ENCODE measurements at places on chromosomes 12 and 14.

DNA sequence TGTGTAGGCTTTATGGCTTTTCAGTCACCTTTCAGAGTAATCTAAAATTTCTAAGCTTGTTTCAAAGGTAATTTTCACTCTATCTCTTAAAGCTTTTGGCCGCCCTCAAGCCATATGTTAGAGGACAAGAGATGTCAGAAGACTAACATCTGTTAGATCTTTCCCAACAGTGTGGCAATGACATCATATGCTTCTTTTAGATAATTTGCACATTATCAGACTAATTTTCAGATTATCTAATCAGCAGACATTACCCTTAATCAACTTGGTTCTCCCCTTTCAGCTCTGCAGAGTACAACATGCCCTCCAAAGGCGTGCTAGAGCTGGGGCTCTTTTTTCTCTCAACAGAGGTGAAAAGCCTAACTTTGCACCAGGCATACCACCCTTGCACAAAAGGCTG, 207.1 kb downstream of the DPF3 start:
- DNase-seq, result no peak

DNA sequence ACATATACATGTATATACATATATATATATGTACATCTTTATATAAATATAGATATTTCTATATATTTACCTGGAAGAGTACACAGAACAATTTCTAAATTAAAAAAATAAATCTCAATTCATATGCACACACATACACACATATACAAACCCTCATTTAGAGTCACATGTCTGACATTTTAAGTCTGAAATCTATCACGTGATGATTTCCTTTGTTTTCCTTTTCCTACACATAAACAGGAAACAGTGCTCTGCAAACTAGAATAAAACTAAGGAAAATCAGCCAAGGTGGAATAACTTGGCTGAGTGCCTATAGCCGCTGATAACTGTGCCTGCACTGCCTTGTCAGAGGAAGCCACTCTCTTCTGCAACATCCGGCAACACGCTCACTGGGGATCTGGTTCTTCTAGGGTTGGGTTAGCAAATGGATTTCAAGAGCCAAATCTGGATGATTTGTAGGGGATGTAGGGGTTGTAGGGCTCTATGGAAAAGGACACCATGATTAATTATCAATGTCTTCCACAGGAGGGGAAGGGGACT, 480.7 kb downstream of the TMEM132D start:
- no peak for DNase-seq

DNA sequence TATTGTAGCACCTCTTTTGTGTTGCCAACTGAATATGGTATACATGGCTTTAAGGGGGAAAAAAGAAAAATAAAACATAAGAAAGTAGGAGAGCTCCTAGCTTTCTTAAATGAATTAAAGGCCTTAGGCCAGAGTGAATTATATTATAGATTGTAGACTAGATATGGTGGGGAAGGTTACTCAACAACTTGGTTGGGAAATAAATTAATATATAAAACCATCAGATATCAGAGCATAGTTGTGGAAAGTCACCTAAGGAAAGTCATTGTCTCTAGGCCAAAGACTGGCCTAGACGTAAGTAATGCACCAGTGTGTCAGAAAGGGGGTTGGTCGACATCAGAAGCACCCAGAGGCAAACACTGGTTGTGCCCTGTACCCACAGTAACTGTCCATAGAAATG, 391.8 kb downstream of the RAD51B start:
- DNase-seq, result no peak

- no peak for DNase-seq
These were observed 751.0 kb upstream of the TMEM132C start for GRCh38 chr12:127515941-127516340.

- DNase-seq, result no peak
These were observed 403.8 kb downstream of the DAD1 start for GRCh38 chr14:22185191-22185590.

GRCh38 chr14:64400829-64401459, 12.8 kb downstream of the MTHFD1 start:
- DNase-seq, result no peak

GRCh38 chr12:28209782-28210181, 19.5 kb downstream of the CCDC91 start:
- no peak for DNase-seq

- no peak for DNase-seq
These were observed 74.2 kb downstream of the KLHL28 start for GRCh38 chr14:44887596-44887955.

DNA sequence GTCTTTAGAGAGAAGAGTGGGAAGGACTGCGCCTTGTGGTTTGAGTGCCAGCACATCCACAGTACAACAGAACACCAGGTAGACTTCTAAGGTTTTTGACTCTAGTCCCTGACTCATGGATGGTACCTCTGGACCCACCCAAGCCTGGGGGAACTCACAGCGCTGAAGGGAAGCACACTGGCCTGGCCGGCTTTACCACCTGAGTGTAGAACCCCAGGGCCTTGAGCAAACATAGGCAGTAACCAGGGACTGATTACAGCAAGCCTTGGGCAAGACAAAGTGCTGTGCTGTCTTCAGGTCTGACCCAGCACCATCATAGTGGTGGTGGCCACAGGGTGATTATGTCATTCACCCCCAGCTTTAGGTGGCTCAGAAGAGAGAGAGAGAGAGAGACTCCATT, 17.2 kb downstream of the EML5 start:
- DNase-seq, result no peak

DNA sequence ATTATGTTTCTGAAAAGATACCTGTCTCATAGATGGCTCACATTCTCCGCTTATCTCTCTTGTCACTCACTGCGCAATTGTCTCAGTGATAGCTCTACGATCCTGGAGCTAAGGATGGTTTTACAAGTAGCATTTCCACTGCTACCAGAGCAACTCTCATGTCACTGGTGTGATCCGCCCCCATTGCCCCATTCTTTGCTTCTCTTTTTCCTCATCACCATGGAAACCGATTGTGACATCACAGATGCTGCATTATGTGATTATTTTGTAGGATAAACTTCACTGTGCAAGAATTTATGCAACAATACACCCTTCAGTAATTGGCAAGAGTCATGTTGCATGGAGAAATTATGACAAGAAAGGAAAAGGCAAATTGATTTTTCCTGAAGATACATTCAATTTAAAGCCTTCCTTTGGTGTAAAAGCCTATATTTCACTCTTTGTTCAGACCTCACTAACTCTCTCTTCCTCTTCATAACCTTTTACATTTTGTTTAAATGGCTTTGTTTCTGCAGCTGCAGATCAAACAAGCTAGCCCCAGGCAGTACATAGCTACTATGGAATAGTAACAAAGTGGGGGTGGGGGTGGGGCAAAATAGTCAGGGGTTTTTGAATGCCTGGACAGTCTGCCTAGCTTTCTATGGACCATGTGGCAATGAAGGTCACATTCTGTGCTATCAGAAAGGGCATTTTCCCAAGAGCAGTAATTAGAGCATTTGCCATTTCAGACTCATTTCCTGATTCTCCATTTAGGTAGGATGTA, 539.8 kb downstream of the NRXN3 start:
- no peak for DNase-seq

GRCh38 chr12:51530208-51530607, 60.8 kb upstream of the SCN8A start:
- no peak for DNase-seq

DNA sequence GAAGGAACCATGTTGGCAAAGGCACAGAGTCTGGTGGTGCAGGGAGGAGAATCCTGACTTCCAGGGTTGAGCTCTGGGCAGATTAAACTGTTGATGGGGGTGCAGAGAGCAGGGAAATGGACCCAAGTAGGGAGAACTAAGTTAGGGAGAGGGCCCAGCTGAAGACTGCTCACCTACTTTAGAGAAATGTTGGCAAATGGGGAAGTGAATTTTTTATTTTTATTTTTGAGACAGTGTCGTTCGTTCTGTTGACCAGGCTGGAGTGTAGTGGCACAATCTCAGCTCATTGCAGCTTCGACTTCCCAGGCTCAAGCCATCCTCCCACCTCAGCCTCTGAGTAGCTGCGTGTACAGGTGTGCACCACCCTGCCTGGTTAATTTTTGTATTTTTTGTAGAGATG, 32.1 kb upstream of the TUBA1A start:
- no peak for DNase-seq

GRCh38 chr14:75979648-75980565, 1.9 kb downstream of the TGFB3 start:
- DNase-seq, result no peak

DNA sequence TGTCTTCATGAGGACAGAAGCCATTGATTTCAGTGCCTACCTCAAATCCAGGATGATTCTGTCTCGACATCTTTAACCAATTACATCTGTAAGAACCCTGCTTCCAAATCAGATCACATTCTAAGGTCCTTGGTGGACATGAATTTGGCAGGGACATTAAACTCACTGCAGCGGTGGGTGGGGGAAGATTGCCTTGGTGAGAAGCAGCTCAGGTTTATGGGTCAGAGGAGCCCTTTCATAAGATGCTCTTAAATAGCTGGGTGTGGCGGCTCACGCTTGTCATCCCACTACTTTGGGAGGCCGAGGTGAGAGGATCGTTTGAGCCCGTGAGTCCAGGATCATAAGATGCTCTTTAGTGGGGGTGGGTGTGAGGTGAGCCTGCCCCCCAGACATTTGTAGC, 42.9 kb downstream of the ELK3 start:
- no peak for DNase-seq

- DNase-seq, result no peak
These were observed 3.0 kb downstream of the B4GALNT1 start for GRCh38 chr12:57629897-57630471.

DNA sequence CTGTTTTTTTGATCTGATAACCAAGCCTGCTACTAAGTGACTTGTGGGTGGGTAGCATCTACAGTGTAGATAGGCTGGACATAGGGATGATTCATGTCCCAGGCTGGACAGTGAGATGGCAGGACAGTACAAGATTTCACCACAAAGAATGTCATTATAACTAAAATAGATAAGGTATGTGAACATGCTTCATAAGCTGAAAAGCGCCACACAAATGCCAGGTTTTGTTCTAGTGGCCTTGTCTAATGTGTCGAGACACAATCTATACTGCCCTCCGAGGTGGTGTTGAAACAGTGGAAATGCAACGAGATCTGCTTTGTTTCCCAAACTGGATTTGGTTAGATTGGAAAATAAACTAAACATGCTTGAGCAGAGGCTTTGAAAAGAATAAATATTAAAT, 4.4 kb downstream of the LGALS3 start:
- no peak for DNase-seq

DNA sequence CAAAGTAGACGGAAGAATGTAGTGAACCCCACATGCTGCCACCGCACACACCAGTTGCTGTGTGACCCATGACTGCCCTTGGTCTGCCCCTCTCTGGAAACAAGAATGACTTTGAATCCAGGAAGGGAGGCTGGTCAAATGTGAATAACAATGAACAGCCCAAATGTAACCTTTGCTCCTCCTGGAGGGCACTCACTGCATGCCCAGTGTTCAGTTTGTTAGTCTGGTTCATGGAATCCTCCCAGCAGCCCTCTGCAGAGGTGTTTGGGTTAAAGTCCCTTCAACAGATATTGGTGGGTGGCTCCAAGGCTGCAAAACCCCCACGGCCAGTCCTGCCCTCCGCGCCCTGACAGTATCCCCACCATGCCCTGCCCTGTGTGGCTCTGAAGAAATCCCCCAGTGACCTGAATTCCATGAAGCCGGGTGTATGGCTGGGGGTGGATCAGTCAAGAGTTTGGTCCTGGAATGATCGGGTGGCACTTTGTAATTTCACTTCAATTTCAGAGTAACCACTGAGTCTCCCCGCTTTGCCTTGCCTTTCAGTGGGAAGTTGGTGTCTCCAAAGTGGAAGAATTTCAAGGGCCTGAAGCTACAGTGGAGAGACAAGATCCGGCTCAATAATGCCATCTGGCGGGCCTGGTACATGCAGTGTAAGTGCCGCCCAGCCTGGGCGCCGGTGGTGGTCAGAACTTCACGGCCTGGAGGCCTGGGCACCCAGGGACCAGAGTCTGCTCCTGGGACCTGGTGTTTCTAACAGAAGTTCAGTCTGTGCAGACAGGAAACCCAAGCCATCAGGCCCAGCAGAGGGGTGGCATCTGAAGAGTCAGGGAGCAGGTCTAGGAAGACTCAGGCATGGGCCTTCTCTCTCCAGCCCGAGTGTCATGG, 47.1 kb downstream of the IL31 start:
- no peak for DNase-seq

GRCh38 chr14:65002586-65003210, 16.0 kb downstream of the FNTB start:
- no peak for DNase-seq

DNA sequence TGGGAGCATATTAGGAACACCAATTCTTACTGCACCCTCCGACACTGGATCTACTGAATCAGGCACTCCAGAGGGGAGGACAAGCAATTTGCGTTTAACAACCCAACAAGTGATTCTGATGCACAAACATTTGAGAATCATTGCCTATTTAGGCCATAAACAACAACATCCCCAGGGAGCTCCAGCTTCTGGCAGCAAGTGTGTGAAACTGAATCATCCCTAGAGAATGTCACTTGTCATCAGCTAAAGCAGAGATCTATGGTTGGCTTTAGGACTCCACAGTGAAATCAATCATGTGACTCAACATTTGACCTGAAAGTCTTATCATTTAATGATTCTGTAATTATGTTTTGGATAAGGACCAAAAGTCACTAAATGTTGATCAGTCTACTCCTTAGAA, 505.0 kb upstream of the FLRT2 start:
- no peak for DNase-seq

DNA sequence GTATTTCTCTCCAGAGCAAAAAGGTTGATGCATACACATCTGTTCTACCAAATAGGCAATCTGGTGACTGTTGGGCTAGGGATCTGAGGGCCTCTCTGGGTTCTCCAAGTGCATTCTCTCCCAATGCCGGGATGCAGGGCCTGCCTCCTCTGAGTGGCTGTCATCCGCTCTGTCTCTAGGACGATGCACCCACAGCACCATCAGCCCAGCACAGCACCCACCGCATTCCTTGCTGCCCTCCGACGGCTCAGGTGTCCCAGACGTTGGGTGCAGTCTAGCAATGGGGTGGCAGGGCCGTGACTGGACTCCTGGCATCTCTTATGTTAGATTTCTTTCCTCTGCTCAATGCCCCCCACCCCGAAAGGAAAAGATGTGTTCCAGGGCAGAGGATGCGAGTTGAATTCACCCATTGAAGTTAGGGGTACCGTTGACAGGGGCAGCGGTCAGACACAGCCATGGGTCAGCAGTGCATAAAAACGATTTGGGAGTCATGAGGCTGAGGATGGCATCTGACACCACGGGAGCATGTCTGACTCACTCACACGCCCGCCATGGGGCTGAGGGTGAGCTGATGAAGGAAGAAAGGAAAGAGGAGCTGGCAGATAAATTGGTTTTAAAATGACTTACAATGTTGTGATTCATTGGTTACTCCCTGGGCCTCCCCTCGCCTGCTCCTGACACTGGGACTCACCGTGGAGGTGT, 93.2 kb upstream of the C14orf180 start:
- DNase-seq, result no peak

- no peak for DNase-seq
These were observed 84.0 kb downstream of the CCDC88C start for GRCh38 chr14:91333650-91334039.

GRCh38 chr12:24152270-24152669, 202.8 kb upstream of the SOX5 start:
- no peak for DNase-seq

All from NCI-H1417 treated with DMSO at 0.1 percent for 48 hours (cell line).